ENCODE measurements at places on chromosomes 11 and 22. TPM values are rescaled to one million over a fixed set of nuclear protein-coding genes. Genes with fewer than 3 reads are reported as not detected.

The LMO2 gene
- 0.96 TPM for total RNA-seq

The TMEM191B gene
- 1.1 TPM for total RNA-seq

The ZNF215 gene
- 3.8 TPM for total RNA-seq

The ADORA2A gene
- total RNA-seq: 1.1 TPM

The APBB1 gene
- total RNA-seq: 5.3 TPM
